Heart left ventricle (tissue), 16 donors: ENCODE measurements at places on chromosomes 11 and 22.

DNA sequence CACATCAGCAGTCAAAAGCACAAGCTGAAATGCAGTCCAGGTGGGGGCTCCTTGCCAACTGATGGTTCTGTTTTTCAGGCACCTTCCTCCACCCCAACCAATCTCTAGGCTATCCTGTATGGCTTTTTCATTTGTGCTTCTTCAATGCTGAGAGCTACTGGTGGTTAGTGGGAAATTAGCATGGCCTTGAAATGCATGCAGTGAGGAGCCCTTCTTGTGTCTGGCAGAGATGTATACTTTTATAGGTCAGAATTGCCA, 167.4 kb downstream of the NAV2 start:
- DNase-seq, result no peak
- H3K36me3 ChIP-seq, result no peaks in the 10 kb centered on the region
- H3K27me3 ChIP-seq, result no peaks in the 10 kb centered on the region
- H3K4me3 ChIP-seq, result no peak overlapping the region
- no peak overlapping the region for H3K27ac ChIP-seq

DNA sequence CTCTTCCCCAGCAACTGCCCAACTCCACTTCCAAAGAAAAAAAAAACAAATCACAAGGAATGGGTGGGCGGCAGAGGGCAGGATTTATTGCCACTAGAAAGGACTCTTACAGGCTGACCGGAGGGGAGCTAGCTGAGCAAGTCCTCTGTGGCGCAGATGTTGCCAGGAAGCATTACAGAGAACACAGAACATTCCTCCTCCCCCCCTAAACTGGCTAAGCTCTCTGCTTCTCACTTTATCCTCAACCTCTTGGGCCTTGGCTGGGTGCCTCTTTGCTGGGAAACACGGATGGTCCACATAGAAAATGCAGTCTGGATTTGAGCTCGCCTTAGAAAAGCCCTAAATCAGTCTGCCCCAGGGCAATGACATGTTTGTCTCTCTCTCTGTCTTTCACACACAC, 12.6 kb upstream of the FJX1 start:
- H3K4me1 ChIP-seq, result no peaks in the 10 kb centered on the region
- H3K27me3 ChIP-seq, result peaks cover 6% of the 10 kb centered on the region
- DNase-seq, result peak; percentile 36
- H3K4me3 ChIP-seq, result no peak overlapping the region
- H3K27ac ChIP-seq, result no peak overlapping the region

- H3K36me3 ChIP-seq, result no peaks in the 10 kb centered on the region
- no peak overlapping the region for H3K4me3 ChIP-seq
- peaks cover 8% of the 10 kb centered on the region for H3K4me1 ChIP-seq
- DNase-seq, result no peak
- no peak overlapping the region for H3K27ac ChIP-seq
Observed at GRCh38 chr11:67542971-67543370, 19.7 kb upstream of the CABP2 start.

GRCh38 chr11:23497040-23497439, 636.8 kb upstream of the CCDC179 start:
- H3K4me3 ChIP-seq, result no peak overlapping the region
- DNase-seq, result no peak
- H3K27me3 ChIP-seq, result no peaks in the 10 kb centered on the region
- H3K4me1 ChIP-seq, result no peaks in the 10 kb centered on the region
- H3K27ac ChIP-seq, result no peak overlapping the region

- H3K4me1 ChIP-seq, result peaks cover 34% of the 10 kb centered on the region
- H3K27me3 ChIP-seq, result no peaks in the 10 kb centered on the region
- H3K36me3 ChIP-seq, result peaks cover 86% of the 10 kb centered on the region
- no peak overlapping the region for H3K4me3 ChIP-seq
- H3K27ac ChIP-seq, result peak overlapping the region; percentile 61
Observed at GRCh38 chr11:130897262-130898182, 18.8 kb downstream of the SNX19 start.

DNA sequence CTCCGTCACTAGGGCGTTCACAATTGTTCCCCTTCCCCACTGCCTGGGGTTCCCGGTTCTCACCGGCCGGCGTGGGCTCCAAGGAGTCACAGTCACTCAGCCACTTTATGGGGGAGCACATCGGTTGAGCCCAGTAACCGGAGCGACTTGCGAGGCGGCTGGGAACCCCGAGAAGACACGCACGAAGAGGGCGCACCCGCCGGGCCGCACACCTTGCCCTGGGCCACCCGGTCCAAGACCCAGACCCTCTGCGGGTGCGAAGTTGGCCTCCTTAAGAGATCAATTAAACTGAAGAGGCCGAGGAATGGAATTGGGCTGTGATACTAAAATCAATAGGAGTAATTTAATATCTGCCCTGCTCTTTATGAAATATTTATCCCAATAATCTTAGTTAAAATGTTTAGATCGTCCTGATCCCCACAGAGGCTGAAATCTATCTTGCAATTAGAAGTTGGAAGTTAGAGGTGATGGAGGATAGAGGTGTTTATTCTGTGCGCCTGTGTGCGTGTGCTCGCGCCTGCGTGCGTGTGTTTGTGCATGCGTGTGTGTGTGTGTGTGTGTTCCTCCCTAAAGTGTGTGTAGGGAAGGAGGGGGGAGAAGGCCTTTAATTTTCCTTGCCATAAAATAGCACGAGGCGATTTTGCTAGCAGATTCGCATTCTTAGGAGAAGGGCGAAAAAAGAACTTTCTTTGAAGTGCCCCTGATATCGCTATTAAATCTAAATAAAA, 954 bp upstream of the MN1 start:
- H3K36me3 ChIP-seq, result no peaks in the 10 kb centered on the region
- peaks cover 12% of the 10 kb centered on the region for H3K27me3 ChIP-seq
- DNase-seq, result no peak
- peaks cover 22% of the 10 kb centered on the region for H3K4me1 ChIP-seq
- peak overlapping the region; percentile 93 for H3K4me3 ChIP-seq

- no peak overlapping the region for H3K4me3 ChIP-seq
- no peaks in the 10 kb centered on the region for H3K27me3 ChIP-seq
- no peaks in the 10 kb centered on the region for H3K36me3 ChIP-seq
- peaks cover 40% of the 10 kb centered on the region for H3K4me1 ChIP-seq
- no peak for DNase-seq
Observed at GRCh38 chr11:117059611-117060148, 38.5 kb downstream of the SIK3 start.

DNA sequence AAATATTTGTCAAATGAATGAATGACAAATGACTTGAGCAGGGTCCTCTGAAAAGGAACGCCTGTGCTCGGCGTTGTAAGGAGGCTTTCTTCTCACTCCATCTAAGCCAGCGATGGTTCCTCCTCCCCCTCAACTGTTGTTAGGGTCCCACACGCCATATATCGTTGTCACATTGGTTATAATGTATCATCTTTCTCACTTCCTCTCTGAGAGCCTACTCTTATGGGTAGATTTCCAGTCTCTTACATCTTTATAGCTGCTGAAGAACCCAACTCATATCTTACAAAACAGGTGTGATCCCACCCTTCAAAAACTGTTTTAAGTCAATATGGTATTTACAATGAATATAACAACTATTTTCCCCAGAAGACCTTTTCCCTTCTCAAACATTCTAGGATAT, 81.5 kb downstream of the NAV2 start:
- H3K4me1 ChIP-seq, result peaks cover 51% of the 10 kb centered on the region
- no peak for DNase-seq
- no peak overlapping the region for H3K27ac ChIP-seq
- no peaks in the 10 kb centered on the region for H3K27me3 ChIP-seq
- no peaks in the 10 kb centered on the region for H3K36me3 ChIP-seq
- H3K4me3 ChIP-seq, result no peak overlapping the region

- H3K27me3 ChIP-seq, result peaks cover 72% of the 10 kb centered on the region
- H3K27ac ChIP-seq, result no peak overlapping the region
- DNase-seq, result no peak
- H3K4me1 ChIP-seq, result peaks cover 11% of the 10 kb centered on the region
- H3K4me3 ChIP-seq, result no peak overlapping the region
Observed at GRCh38 chr11:722346-722811, 16.3 kb downstream of the EPS8L2 start.

DNA sequence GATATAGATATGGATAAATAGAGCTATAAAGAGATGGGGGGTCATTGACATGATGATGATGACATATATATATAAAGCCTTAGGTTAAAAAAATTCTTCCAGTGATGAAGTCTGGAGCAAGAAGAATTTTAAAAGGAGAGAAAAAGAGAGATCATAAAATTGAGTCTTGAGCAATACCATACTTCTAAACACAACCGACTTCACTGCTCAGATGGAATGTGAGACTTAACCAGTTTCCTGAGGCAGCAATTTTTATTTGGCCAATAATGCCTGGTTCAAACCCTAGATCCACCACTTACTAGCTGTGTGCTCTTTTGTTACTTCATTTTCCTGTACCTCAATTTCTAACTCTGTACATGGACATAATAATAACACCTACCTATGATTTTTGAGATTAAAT, 229.5 kb downstream of the TTC28 start:
- no peak overlapping the region for H3K27ac ChIP-seq
- H3K4me1 ChIP-seq, result no peaks in the 10 kb centered on the region
- no peak for DNase-seq
- no peak overlapping the region for H3K4me3 ChIP-seq
